Upper lobe of right lung (tissue), 1 donor: ENCODE measurements at places on chromosomes 1 and 21. TPM values are rescaled to one million over a fixed set of nuclear protein-coding genes. Genes with fewer than 3 reads are reported as not detected.

GRCh38 chr1:204410688-204411450, 748 bp downstream of the PPP1R15B start:
- H3K4me1 ChIP-seq: peaks cover 15% of the 10 kb centered on the region
- peaks cover 14% of the 10 kb centered on the region for H3K36me3 ChIP-seq
- peak overlapping the region; percentile 90 for H3K4me3 ChIP-seq

DNA sequence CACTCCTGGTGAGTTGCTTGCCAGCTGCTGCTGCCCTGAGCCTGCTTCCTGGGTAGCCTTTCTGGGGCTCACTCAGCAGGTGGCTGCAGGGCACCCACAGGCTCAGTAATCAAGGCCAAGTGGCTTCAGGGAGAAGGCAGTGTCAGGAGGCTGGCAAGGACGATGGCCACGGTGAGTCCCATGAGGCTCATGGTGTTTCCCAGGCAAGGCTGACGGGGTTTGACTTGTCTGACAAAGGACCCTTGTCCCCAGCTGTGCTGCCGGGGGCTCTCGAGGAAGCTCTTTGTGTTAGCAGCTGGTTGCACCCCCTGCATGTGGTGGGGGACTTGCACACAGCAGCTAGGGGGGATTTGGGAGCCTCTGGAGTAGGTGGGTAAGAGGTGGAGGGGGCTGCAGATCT, 190.5 kb upstream of the C1orf174 start:
- H3K27ac ChIP-seq: no peak overlapping the region
- no peaks in the 10 kb centered on the region for H3K27me3 ChIP-seq
- no peak overlapping the region for H3K4me3 ChIP-seq
- no peaks in the 10 kb centered on the region for H3K4me1 ChIP-seq
- DNase-seq: no peak

GRCh38 chr1:229842302-229843255, 216.5 kb downstream of the URB2 start:
- no peak for DNase-seq
- no peaks in the 10 kb centered on the region for H3K4me1 ChIP-seq

GRCh38 chr1:93489756-93490155, 41.8 kb downstream of the FNBP1L start:
- no peak for DNase-seq
- H3K4me1 ChIP-seq: no peaks in the 10 kb centered on the region
- no peaks in the 10 kb centered on the region for H3K36me3 ChIP-seq
- H3K27ac ChIP-seq: no peak overlapping the region
- H3K27me3 ChIP-seq: no peaks in the 10 kb centered on the region
- no peak overlapping the region for H3K4me3 ChIP-seq

RPL22 gene
- total RNA-seq: 308 TPM

THEM5 gene
- total RNA-seq: not detected
